Fibroblast of skin of right quadriceps (primary cell): ENCODE measurements at places on chromosomes 6 and 20.

GRCh38 chr20:54220722-54221121, 12.8 kb downstream of the PFDN4 start:
- no peak for DNase-seq

- DNase-seq = no peak
Observed at GRCh38 chr6:141736104-141736503, 396.6 kb upstream of the GJE1 start.

GRCh38 chr20:23962272-23962671, 26.3 kb downstream of the GGTLC1 start:
- DNase-seq = no peak

DNA sequence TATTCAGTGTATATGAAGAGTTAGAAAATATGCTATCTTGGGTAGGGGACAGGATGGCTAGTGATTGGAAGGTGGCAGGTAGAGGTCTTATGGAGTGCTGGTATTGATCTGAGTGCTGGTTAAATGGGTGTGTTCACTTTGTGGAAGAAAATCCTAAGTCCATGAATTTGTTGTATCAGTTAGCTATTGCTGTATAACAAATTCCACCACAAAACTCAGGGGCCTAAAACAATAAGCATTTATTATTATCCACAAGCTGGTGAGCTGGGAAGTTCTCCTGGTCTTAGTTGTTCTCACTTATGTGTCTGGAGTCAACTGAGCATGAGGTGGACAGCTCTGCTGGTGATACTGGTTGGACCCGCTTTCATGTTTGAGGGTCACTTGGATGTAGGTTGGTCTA, 212.2 kb upstream of the PLCB4 start:
- DNase-seq = no peak

DNA sequence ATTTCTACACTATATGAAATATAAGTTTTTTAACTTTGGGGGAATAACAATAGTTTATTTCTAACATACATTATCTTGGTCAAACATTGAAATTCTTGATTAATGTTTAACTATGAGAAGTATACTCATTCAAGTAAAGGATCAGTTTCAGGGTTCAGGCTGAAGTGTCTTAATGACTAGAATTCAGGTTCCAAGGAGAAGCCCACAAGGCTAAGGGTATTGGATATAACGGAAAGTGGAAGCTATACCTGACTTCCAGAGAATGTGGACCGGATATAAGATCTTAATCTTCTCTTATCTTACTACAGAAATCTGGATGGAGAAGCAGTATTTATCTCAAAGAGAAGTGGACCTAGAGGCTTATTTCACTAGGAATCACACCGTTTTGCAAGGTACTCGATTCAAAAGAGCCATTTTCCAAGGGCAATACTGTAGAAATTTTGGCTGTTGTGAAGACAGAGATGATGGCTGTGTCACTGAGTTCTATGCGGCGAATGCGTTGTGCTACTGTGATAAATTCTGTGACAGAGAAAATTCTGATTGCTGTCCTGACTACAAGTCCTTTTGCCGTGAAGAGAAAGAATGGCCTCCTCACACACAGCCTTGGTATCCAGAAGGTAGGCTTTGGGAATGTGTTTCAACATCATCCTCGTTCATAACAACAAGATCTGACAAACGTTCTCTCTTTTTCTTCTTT, at the start of gene TINAG:
TSS of gene TINAG (plus strand) at position 153 of the 697 bp plus-strand sequence. CDS start at position 263, 110 bp downstream.
- no peak for DNase-seq

- no peak for DNase-seq
Observed at GRCh38 chr20:57539889-57540288, 14.9 kb upstream of the CTCFL start.

DNA sequence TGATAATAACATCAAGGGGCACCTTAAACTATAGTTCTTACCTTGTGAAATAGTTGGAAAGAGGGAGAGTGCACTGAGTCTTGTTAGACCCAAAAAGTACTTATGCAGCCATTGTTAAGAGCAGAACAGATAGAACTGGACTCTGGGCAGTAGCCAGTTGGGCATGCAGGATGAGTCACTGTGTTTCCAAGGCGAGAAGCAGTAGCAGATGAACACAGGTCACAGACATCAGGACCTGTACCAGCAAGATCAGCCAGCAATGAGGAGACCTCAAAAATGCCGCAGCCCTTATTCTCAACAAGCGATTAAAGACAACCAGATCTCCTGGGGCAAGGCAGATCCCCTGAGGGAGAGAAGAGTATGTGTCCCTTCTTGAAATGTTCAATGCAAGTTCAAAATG, 79.0 kb downstream of the SAMD3 start:
- DNase-seq = no peak

- no peak for DNase-seq
Observed at GRCh38 chr6:166563200-166563599, 23.3 kb downstream of the RAMACL start.

GRCh38 chr20:31967830-31968249, at the start of gene XKR7:
Gene XKR7 (plus strand): TSS chr20:31968151. CDS start chr20:31968176, 25 bp downstream.
- DNase-seq = no peak

GRCh38 chr20:7859356-7859802, 80.9 kb downstream of the HAO1 start:
- DNase-seq = peak; percentile 73

- peak; percentile 65 for DNase-seq
Observed at GRCh38 chr20:56626367-56627121, 2.6 kb upstream of the TFAP2C start.

DNA sequence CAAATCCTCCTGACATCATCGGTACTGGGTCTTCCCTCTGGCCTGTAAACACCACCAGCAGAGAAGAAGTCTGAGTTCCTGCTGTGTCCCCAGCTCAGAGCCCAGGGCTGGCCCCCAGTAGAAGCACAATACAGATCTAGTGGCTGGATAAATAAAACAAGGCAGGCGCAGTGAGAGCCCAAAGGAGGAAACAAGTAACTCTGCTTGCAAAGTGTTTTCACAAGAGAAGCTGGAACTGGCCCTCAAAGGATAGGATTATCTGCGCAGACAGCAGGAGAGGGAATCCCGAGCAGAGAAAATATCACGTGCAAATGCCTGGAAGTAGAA, 205.1 kb downstream of the ZDHHC14 start:
- no peak for DNase-seq

- DNase-seq = peak; percentile 35
Observed at GRCh38 chr20:10312111-10312510, 93.5 kb downstream of the SNAP25 start.

- peak; percentile 21 for DNase-seq
Observed at GRCh38 chr20:14959506-14960475, 622.4 kb upstream of the FLRT3 start.

GRCh38 chr6:26452631-26453235, 5.0 kb upstream of the BTN2A1 start:
- DNase-seq = no peak

DNA sequence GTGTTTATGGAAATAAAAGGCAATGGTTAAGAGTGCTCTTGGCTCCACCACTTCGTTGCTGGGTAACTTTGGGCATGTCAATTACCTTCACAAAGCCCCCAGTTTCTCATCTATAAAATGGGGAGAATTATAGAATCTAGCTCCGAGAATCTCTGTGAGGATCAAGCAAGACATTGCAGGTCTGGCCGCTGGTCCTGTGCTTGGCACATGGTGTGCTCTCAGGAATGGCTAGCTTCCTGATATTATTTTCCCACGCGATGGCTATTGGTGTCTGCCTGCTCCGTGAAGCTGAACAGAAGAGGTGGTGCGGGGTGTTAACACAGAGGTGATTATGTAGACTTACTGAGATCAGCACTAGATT, 57.0 kb downstream of the NOX3 start:
- no peak for DNase-seq

GRCh38 chr6:83292900-83293843, 100.0 kb downstream of the RWDD2A start:
- DNase-seq = no peak

DNA sequence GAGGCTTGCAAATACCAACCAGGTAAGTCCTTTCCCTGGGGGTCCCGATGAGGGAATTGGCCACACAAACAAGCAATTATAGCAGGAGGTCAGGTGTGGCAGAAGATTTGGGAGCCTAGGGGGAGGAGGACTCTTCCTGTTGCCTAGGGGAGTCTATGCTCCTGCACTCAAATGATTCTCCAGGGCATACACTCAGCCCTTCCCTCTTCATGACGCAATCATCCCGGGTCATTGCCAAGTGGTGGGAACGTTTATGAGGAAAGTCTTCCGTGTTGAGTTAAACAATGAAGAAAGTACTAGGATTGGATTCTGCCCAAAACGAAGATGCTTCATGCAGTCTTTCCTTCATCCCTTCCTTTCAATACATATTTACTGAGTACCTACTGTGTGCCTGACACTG, 186.5 kb upstream of the TSHZ2 start:
- DNase-seq = peak; percentile 50

DNA sequence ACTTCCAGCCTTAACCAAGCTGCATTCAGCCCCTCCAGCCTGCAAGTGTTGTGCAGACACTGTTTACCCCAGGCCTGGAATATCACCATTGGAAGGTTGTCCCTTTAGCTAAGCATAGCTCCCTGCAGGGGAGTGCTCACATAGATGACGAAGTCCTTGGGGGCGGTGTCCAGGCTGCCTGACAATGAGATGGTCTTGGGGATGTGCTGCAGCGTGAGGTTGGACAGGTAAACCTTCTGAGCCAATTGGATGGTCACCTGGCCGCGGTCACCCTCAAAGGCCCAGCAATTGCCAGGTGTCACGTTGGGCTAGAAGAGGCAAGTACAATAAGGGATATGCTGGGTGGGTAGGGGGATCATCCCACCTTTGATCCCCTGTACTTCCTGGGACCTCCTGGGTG, 18.6 kb downstream of the SUN5 start:
- no peak for DNase-seq

DNA sequence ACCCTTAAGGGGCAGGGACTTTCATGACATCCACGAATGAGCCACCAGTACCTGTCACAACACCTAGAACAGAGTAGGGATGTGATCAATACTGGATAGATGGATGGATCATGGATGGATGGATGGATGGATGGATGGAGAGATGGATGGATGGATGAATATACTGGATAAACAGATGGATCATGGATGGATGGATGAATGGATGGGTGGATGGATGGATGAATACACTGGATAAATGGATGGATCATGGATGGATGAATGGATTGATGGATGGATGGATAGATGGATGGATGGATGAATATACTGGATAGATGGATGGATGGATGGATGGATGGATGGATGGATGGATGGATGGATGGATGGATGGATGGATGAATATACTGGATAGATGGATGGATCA, 73.0 kb downstream of the PKHD1 start:
- no peak for DNase-seq

DNA sequence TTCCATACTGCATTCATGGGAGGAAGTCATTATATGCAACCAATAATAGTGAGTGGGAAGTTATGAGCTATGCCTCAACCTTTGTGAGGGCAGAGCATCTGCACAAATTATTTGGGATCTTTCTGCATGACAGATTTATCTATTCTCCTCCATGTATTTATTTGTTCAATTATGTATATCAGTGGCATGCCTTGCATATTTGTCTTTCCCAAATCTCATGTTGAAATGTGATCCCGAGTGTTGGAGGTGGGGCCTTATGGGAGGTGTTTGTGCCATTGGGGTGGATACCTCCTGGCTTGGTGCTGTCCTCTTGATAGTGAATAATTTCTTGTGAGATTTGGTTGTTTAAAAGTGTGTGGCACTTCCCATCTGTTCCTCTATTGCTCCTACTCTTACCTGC, 1246.0 kb upstream of the CITED2 start:
- DNase-seq = peak; percentile 57

DNA sequence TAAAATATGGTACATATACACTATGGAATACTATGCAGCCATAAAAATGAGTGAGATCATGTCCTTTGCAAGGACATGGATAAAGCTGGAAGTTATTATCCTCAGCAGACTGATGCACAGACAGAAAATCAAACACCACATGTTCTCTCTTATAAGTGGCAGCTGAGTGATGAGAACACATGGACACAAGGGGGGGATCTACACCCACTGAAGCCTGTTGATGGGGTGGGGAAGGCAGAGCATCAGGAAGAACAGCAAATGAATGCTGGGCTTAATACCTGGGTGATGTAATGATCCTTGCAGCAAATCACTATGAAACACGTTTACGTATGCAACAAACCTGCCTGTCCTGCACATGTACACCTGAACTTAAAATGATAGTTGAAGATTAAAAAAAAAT, 71.3 kb downstream of the MANEA start:
- DNase-seq = no peak

- DNase-seq = no peak
Observed at GRCh38 chr6:88709819-88710246, 253.6 kb downstream of the RNGTT start.

DNA sequence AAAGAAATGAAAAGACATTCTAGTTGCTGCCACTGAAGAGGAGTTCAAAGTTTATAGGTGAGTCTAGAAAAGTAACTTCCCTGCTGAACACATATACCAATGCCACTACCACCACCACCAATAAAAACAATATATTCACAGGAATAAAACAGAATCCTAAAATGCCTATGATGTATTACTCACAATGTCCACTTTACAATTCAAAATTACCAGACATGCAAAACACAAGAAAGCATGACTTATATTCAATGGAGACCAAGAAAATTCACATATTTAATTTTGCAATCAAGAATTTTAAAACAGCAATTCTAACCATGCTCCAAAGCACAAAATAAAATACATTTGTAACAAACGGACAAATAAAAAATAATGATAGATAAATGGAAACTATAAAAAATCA, 385.3 kb upstream of the RUNX2 start:
- DNase-seq = no peak

DNA sequence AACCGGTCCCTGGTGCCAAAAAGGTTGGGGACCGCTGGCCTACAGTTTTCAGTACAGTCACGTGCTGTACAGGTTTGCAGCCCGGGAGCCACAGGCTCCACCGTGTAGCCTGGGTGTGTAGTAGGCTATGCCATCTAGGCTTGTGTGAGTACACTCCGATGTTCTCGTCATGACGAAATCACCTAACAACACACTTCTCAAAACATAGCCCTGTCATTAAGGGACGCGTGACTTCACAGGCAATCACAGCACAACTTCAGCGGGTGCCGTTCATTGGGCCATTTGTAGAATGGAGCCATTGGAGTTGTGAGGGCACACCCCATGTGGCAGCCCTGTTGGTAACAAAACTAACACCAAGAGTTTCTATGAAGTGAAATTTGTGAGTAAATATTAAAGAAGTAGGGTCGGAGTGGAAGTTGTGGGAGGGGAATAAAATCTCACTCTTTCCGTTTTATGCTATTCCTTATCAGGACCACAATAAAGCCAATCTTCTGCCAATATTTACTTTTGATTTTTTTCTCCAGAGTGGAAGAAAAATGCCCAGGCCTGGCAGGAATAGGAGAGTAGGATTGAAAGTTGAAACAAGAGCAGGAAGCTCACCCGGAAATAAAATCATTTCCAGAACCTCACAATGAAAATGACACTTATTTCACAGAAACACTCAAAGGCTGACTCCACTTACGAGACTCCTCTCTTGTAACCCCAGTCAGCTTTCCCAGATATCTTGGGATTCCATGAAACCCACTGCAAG, 63.7 kb upstream of the PTPN1 start:
- no peak for DNase-seq

- DNase-seq = peak; percentile 86
Observed at GRCh38 chr6:165181951-165182414, 127.4 kb downstream of the C6orf118 start.

DNA sequence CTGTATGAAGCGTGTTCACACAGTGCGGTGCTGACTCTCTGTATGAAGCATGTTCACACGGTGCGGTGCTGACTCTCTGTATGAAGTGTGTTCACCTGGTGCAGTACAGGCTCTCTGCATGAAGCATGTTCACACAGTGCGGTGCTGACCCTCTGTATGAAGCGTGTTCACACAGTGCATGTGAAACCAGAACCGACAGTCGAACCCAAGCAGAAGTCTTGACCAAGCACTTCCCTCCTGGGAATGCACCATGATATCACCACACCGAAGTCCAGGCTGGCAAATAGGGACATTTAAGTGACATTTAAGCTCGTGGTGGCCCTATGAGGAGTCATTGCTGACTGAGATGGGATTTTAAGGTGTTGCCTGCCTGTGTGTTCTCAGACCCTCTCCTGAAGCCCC, 11.3 kb upstream of the SERPINB1 start:
- DNase-seq = no peak
